ENCODE measurements at places on chromosomes 7 and 10. TPM values are rescaled to one million over a fixed set of nuclear protein-coding genes. Genes with fewer than 3 reads are reported as not detected.

DNA sequence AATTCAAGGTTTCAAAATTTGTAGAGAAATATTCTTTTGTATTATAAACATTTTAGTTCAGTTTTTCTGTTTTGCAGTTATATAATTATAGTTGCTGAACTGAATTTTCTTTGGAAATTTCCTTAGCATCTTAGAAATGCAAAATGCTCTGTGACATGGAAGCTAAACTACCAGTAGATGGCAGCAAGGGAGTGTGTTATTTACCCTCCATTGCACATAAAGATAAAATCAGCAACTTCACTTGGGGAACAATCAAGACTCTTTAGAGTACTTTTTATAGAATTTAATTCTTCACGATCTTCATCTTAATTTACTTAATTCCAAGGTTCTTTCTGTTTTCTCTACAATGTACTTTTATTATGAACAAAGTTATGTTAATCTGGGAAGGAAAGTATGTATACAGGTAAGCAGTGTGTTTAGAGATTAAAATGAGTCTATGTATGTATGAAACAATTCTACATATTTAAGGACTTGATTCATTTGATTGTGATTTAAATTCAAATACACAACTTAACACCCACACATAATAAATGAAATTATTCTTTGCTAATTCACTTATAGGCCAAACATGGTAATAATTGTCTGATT, 404.2 kb downstream of the THSD7A start:
- peak; percentile 87 for DNase-seq

- no peak for DNase-seq
Observed at GRCh38 chr10:62632071-62632809, 172.3 kb upstream of the ADO start.

DNA sequence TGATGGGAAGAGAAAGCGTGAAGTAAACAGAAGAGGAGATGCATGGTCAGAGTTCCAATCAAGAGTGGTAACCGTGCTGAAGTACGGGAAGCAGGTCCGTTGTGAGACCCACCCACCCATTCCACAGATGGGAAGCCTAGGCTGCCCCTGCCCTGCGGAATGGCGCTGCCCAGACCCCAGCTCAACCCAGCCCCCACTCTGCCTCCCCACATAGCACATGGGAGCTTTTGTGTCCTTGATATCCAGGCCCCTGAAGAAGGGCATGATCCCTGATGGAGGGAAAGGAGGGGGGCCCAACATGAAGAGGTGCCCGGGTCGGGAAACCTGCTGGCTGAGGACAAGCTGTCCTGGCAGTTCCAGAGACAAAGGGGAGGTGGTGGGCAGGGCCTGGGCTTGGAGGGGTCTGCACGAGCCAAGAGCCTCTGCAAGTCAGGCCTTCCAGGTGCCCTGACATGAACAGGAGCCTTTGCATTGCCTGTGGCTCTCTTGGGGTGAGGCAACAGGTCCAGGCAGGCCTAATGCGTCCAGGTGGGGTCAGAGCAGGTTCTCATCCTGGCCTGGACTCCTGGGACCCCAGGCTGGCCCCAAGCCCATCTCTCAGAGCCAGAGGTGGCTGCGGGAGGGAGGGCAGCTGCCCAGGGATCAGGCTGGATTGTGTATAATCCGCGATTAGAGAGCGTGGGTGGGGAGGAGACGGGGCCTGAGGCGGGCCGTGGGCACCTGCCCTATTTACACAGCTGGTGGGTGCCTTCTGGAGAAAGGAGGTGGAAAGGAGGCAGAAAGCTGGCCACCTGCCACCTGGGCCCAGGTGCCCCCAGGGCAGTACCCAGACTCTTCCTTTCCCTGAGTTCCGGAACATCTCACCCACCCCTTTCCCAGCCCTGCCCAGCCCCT, 23.5 kb downstream of the YKT6 start:
- no peak for DNase-seq

Gene GNAT3
- total RNA-seq: not detected

Gene DPYSL4
- 58.0 TPM for total RNA-seq

Gene GDF10
- 4.0 TPM for total RNA-seq

Gene POLR2J2
- total RNA-seq: 2.4 TPM

GRCh38 chr7:29435167-29435566, 128.5 kb upstream of the PRR15 start:
- DNase-seq: no peak

GRCh38 chr10:69687426-69687825, 57.4 kb downstream of the FAM241B start:
- DNase-seq: no peak

Gene CLRN3
- total RNA-seq: not detected

Gene ZPBP
- total RNA-seq: not detected

- DNase-seq: no peak
Observed at GRCh38 chr7:143227806-143228205, 6.0 kb downstream of the TAS2R40 start.

DNA sequence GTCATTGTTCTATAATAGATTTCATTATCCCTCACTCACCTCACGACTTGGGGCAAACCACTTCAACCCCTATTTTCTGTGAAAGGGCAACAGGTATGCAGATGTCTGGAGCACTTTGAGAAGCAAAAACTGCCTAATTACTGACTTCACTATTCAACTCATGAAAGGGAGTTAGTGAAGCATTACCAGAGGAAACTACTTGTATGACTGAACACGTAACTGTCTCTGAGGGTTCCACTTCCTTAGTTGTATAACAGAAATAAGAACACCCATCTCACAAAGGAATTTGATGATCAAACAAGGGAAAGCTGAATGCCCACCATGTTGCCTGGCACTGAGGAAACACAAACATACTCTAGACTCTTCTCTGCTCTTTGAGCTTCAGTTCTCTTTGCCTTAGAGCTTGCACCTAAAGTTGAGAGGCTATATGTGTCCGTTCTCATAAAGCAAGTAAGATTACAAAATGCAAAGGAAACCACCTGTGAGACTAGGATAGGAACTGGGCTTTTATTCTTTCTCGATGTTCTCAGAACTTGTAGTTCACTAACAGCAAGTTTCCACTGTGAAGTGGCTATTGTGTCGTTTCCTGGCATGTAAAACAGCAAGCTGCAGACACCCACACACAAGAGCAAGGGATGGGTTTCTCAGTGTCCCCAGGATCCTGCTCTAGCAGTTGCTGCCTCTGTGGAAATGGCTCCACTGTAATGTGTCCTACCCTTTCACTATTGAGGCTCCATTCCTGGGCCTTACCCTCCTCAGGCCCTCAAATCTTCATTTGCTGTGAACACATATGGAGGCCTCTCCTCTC, 2.6 kb downstream of the TMEM243 start:
- no peak for DNase-seq

Data from cardiac muscle cell (in vitro differentiated cells and primary cell).